ENCODE measurements at places on chromosomes 13 and 19.
A peak's percentile ranks its signal among the peaks of the same experiment; 100 is the strongest.

DNA sequence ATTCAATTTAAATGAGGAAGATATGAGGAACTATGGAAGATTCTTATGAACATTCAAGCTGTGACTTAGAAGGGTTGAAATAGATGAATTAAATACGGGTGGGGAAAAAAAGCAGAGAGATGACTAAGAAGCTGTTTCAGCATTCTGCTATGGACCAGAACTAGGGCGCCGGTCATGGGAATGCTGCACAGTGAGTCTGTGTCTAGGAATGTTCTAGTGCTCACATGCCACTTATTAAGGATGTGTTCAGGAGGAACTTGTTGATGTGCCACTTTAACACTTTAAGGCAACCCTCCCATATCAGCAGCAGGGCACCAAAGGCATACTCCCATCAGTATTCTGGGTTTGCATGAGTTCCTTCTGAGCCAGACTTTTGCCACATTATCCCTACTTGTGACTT, 152.1 kb downstream of the POSTN start:
- DNase-seq: no peak

- DNase-seq: no peak
Measured at GRCh38 chr13:29187584-29187983, 367.4 kb downstream of the MTUS2 start.

DNA sequence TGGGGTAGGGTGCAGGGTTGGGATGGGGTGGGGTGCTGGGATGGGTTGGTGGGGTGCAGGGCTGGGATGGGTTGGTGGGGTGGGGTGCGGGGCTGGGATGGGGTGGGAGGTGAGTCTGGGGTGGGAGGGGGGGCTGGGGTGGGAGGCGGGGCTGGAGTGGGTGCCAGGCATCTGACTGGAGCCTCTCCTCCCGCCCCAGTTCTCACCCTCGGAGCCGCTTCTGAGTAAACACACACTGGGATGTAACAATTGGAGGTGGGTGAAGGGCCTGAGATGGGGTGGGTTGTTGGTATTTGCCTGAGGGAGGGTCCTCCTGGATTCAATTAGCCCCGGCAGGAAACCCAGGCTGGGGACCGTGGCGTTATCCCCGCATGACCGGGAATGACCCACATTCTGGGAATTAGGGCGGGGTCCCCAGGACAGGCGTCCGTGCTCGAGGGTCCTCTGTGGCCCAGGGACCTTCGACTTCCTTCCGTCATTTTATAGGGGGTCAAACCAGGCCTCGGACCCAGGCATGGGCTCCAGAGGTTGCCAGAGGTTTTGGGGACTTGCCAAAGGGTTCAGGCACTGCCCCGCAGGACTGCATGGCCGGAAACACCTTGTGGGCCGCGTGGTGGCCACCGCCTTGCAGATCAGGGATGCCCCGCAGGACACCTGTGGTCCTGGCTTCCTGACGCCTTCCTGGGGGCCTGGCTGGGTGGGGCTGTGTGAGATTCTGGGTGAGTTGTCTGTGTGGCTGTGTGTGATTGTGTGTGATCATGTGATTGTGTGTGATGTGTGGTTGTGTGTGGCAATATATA, 1.4 kb downstream of the TMPRSS9 start:
- no peak for DNase-seq

DNA sequence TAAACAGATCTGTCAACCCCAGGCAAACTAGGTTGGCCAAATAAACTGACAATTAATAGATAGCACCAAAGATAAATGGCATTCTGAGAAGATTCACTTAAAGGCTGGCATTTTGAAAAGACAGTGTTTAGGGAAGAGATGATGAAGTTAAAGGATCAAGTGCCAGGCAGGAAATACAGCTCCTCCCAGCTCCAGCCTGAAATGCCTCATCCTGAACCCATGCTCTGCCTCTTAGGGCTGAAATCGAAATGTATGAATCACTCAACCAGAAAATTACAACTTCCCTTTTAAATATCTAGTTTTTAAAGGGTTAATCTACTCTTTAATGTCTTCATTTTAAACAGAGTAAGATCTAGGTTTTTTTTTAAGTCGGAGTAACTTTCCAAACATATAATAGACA, 171.2 kb upstream of the UBL3 start:
- DNase-seq: no peak

DNA sequence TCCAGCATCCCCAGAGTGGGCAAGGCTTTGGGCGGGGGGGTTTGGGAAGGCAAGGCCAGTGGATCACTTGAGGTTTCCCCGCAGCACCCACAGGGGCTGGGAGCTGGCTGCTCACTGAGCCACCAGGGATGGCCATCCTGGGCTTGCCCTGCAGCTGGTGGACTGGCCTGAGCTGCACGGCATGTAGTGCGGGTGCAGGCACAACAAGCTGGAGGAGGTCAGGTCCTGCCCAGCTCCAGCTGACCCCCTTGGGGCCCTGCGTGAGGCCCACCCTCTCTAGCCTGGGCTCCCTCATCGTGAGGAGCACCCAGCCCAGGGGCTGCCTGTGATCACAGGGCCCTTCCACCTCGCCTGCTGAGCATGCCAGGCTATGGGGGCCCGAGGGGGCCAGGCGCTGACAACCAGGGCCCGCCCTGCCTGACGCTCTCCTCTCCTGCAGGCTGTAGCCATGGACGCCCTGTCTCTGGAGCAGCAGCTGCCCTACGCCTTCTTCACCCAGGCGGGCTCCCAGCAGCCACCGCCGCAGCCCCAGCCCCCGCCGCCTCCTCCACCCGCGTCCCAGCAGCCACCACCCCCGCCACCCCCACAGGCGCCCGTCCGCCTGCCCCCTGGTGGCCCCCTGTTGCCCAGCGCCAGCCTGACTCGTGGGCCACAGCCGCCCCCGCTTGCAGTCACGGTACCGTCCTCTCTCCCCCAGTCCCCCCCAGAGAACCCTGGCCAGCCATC, 22.9 kb downstream of the COMP start:
- no peak for DNase-seq

DNA sequence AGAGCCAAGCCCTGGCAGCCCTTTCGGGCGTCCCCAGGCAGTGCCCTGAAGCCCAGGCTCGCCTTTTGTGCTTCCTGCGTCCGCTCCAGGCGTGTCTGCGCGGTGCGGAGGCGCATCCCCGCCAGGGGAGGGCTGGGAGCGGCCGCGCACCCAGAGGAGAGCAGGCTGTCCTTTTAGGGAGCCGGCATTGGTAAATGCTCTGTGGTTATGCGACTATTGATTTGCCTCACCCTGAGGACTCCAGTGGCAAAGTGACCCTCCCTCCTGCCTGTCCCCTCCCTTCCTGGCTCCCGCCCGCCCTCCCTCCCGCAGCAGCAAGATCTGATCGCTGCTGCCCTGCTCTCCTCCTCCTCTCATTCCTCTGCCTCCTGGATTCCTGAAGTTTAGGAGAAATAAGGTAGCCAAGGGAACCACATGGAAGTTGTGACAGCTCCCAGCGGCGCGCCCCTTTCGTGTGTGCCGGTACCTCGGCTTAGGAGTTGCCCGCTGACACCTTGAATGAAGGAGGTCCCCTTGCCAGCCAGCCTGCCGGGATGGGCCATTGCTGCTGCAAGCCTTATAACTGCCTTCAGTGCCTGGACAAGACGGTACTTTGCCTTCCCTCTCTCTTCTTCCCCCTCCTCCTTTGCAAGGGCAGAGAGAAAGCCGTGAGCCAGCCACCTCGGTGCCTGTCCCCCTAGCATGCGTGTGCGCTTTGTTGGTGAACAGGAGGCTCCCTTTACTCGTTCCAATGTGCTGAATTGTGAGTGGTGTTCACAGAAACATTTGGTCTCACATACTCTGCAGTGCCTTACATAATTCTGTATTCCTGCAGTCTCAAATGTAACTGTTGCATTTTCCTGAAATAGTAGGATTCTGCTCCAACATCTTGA, 166.9 kb downstream of the SLC7A1 start:
- DNase-seq: no peak

DNA sequence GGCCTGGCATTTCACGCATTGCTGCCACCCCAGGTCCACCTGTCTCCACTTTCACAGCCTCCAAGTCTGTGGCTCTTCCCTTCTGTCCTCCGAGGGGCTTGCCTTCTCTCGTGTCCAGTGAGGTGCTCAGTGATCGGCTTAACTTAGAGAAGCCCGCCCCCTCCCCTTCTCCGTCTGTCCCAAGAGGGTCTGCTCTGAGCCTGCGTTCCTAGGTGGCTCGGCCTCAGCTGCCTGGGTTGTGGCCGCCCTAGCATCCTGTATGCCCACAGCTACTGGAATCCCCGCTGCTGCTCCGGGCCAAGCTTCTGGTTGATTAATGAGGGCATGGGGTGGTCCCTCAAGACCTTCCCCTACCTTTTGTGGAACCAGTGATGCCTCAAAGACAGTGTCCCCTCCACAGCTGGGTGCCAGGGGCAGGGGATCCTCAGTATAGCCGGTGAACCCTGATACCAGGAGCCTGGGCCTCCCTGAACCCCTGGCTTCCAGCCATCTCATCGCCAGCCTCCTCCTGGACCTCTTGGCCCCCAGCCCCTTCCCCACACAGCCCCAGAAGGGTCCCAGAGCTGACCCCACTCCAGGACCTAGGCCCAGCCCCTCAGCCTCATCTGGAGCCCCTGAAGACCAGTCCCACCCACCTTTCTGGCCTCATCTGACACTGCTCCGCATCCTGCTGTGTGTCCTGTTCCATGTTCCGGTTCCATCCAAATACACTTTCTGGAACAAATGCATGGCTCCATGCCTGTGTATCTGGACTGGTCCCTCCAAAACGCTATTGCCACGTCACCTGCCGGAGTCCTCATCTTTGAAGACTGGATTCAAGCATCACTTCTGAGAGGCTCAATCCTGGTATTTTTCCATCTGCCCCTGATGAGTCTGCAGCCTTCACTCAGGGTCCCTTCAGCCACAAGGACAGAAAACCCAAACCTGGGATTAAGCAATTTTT, 10.7 kb upstream of the DHDH start:
- no peak for DNase-seq

GRCh38 chr13:28049880-28050875, 50.2 kb downstream of the FLT3 start:
- no peak for DNase-seq

- DNase-seq: no peak
Measured at GRCh38 chr19:2678044-2678671, 24.3 kb downstream of the GNG7 start.

DNA sequence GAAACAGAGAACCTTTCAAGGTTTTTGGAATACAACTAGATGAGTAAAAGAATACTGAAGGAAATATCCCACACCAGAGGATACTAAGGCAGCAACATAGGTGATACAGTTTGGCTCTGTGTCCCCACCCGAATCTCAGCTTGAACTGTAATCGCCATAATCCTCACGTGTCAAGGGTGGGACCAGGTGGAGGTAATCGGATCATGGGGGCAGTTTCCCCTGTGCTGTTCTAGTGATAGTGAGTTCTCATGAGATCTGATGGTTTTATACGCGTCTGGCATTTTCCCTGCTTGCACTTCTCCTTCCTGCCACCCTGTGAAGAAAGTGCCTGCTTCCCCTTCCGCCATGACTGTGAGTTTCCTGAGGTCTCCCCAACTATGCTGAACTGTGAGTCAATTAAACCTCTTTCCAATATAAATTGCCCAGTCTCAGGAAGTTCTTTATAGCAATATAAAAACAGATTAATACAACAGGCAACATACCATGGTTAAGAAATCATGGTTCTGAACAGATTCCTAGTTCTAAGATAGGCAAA, 97.0 kb downstream of the ABCC4 start:
- DNase-seq: no peak

GRCh38 chr19:55638864-55639359, 1.9 kb upstream of the ZNF580 start:
- DNase-seq: peak; percentile 59

DNA sequence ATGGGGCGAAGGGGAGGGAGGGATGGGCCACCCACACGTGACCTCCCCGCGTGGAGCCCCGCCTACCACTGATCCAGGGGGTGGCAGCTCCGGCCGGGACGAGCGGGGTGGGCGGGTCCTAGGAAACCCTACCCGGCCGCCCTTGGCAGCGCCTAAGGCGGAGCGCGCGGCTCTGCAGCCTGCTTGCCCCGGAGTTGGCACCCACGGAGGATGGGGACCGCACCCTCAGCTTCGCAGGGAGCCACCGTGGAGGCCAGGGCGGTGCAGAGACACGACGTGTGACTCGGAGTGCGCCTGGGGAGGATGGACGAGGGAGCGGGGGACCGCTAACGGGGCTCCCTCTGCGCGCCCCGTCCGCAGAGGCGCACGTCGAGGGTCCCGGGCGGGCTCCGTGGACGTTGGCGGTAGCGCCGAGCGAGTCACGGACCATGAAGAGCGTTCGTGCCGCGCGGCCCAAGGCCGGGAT, at the start of gene RGS9BP:
RGS9BP (plus strand) TSS at position 129 of the 466 bp plus-strand sequence. CDS start 416 bp downstream, outside the sequence.
- peak; percentile 57 for DNase-seq

DNA sequence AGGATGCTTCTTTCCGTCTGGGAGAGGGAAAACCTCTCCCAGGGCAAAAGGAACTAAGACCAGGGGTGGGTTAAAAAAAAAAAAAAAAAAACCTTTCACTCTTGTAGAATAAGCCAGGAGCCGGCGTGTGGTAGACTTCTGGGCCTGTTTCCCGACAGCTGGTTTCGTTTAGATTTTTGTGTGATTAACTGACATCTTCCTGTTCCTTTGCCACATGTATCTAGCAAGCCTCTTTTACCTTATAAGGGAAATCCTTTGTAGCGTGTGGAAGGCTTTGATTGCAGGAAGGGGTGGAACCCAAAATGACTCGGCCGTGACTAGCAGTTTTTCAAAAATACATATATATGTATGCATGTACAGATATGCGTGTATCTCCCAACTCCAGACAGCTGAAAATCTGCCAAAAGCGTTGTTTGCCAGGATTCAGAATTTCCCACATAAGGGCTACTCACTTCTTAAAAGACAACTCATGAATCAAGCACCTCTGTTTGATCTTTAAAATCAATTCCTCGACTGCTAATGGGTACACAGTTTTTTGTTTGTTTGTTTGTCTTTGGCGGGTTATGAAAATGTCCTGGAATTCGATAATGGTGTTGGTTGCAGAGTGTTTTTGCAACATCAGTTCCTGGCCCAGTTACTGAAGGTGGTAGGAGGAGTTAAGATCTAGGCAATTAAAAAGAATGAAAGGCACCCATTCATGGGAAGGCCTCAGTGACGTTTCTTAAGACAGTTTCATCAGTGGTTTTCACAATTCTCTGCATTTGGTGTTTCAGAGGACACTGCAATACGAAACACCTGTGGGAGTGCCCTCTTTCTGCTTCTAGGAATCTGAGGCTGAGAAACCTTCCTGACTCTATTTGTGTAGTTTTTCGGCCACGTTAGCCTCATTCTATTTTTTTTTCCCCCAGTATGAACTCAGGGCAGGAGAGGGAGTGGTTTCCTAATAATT, 2.7 kb downstream of the TPM4 start:
- no peak for DNase-seq

GRCh38 chr19:38784224-38784623, 4.8 kb upstream of the LGALS7B start:
- DNase-seq: no peak

DNA sequence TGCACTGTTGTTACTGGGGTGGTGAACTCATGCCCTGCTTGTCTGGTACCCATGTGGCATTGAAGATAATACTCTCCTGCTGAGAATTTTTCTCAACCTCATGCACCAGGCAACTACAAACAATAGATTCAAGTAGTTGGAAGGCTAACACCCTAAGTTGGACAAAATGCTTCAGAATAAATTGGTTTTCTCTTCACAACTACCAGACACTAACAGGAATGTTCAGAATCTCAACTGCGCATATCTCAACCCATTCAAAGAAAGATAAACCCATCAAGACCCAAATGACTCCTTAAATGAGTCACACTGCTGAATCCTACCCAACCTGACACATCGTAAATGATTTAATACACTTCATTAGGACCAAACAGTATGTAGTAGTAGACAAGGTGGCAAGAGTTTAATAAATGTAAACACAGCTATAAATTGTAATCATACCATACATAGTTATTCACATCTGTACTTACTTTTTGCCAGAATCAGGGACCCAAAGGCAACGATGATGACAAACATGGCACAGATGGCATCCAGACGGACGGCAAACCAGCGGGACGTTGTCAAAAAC, 227.4 kb downstream of the ABCC4 start:
- no peak for DNase-seq
